ENCODE measurements at places on chromosomes 5 and 9.

DNA sequence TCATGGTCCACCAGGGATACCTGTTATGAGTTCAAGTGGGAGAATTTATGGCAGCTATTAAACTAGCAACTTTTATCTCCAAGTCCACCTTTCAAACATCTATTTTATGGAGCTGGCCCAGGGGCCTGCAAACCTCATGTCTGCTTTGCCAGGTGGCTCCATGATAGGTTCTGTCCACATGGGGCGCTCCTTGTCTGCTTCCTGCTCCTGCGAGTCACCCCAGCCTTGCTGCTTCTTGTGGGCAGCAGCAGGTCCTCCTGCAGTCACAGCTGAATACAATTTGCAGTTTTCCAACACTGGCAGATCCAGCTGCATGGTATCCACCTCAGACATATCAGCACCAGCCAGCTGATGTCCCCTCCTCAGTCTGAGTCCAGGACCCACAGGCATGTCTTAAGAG is 39.6 kb upstream of the FRRS1L start:
- no peak for DNase-seq

- DNase-seq: no peak
These were observed 922 bp downstream of the LMX1B start for GRCh38 chr9:126614455-126615244.

GRCh38 chr9:125763394-125763801 is 16.2 kb downstream of the PBX3 start:
- DNase-seq: no peak

DNA sequence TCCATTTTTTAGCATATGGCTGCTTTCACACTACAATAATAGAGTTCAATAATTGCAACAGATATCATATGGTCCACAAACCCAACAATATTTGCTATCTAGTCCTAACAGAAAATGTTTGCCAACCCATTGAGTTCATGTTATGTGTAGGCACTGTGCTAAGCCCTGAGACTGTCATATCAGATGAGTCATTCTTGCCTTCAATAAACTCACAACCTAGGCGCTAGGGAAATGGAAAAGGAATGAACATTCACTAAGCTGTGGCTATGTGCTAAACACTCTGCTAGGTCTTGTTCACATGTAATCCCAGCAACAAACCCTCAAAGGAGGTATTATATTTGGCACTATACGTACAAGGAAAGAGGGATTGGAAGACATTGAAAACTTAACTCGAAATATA is 8.4 kb upstream of the TIMD4 start:
- no peak for DNase-seq

DNA sequence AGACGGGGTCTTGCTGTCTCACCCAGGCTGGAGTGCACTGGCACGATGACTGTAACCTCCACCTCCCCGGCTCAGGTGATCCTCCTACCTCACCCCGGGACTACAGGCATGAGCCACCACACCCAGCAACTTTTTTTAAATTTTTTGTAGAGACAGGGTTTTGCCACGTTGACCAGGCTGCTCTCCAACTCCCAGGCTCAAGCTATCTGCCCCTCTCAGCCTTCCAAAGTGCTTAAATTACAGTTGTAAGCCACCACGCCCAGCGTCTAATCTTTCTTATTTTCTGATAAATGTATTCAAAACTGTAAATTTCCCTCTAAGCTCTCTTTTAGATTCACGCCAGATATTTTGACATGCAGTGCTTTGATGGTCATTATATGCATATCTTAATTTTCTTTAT is 10.3 kb downstream of the FRRS1L start:
- no peak for DNase-seq

- DNase-seq: no peak
These were observed 16.7 kb downstream of the FAM193B start for GRCh38 chr5:177537389-177538361.

DNA sequence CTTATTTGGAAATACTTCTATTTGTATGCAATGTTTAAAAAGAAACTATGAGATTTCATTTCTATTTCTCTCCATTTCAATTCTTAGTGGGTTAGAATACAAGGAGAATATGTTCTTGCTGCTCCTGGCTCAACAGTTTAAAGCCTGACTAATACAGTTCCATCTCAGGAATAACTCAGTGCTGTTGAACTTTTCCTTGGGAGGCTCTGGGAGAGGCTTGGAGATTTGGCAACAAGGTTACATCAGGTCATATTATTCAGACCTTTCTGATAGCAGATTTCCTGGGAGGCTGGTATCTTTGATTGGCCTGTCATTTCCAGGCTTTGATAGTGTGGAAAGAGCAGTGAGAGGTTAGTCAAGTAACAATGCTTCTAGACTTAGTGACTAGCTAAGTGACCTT is 481.7 kb upstream of the KLF4 start:
- no peak for DNase-seq

- no peak for DNase-seq
These were observed 169.2 kb upstream of the RGMB start for GRCh38 chr5:98604301-98604700.

GRCh38 chr9:15032860-15033259 is 122.6 kb upstream of the FREM1 start:
- no peak for DNase-seq

DNA sequence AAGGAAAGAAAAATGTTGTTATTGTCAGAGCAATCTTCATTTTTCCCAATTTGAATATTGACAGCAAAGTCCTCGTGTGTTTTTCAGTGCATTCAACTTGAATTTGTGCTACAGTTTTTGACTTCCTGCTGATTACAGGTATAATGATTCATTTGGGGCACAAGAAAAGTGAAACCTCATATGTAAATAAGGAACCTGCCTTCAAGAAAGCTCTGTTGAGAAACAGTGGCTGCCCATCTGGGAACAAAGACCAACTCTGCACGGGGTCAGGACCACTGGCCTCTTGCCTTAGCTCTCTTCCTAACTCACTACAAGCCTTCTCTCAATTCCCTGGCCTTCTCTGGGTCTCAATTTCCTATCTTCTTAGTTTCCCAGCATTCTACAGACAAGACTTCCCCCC is 21.0 kb downstream of the TIMD4 start:
- DNase-seq: no peak

- no peak for DNase-seq
These were observed 83.2 kb upstream of the MYO10 start for GRCh38 chr5:17019324-17019723.

DNA sequence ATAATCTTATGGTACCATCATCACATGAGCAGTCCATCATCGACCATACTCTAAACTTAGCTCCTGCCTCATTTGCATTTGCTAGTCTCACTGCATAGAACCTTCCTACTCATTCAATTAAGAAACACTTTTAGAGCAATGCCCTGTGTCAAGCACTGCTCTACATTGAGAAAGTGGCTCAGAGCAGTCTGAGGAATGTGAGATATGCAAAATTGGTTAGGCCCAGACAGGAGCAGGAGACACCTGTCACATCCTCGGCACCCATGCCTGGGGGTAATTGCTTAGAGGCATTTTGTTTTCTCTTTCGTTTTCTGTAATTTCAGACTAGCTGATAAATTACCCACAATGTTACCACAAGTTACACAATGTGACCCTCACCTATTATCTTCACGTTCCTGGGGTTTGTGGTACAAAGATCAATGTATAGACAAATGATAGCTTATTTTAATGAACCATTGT is 4.9 kb upstream of the RARS1 start:
- DNase-seq: no peak

GRCh38 chr9:10701906-10702305 is 89.1 kb upstream of the PTPRD start:
- no peak for DNase-seq

DNA sequence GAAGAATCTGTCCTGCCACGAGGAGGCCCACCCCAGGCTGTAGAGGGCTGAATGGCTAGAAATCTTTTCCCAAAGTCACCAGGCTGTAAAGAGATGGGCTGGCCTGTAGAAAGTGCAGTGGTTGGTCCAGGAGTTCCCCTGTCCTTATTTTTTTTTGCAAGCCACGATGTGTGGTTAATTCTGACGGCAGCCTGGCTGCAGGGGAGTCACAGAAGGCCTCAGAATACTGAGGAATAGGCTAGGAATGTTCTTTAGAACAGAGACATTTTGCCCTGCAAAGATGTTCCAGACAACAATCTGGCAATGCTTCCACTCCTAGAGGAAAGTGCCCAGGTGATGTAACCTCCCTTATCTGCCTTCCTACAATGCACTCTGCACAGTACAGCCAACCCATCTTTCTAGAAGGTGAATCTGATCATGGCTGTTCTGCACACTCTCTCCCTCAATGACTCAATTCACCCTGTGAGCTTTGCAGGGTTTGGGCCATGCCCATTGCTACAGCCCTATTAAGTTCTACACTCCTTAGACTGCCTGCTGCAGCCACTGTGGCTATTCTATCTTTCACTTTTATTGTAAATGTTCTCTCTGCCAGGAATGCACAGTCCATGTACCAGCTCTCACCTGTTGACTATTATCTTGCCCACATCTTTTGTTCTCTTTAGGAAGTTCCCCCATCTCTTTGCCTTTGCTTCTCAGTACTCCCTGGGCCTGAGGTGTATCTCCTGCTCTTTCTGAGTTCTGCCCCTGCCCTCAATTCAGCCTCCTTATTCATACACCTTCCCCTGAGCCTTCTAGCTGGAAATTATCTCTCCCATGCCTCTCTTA is 377.8 kb upstream of the CLINT1 start:
- no peak for DNase-seq

- no peak for DNase-seq
These were observed 6.1 kb downstream of the VAV2 start for GRCh38 chr9:133986061-133986460.

DNA sequence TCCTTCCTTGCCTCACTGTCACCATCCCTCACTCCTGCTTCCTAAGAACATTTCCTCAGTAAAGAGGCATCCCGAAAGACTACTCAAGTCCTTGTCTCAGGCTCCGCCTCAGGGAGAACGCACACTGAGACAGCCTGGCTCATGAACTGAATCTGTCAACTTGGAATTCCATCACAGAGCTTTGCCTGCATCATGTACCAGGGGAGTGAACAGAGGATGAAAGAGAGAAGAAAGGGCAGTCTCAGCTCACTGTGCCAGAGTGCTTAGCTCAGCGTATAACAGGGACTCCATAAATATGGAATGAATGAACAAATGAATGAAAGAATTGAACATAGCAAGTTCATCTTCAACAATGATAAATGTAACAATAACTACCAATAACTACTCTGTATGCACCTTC is 68.7 kb upstream of the SLC1A3 start:
- no peak for DNase-seq

DNA sequence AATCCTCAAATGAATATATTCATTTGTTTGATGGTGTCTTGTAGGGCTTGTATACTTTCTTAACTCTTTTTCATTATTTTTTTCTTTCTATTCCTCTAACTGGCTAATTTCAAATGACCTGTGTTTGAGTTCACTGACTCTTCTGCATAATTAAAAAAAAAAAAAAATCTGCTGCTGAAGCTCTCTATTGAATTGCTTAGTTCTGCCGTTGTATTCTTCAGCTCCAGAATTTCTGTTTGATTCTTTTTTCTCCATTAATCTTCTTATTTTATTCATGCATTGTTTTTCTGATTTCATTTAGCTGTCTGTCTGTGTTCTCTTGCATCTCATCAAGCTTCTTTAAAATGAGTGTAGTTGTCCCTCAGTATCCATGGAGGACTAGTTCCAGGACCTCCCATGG is 244.6 kb downstream of the ROR2 start:
- no peak for DNase-seq
